ENCODE measurements at places on chromosomes 12 and 14. TPM values are rescaled to one million over a fixed set of nuclear protein-coding genes. Genes with fewer than 3 reads are reported as not detected.

DNA sequence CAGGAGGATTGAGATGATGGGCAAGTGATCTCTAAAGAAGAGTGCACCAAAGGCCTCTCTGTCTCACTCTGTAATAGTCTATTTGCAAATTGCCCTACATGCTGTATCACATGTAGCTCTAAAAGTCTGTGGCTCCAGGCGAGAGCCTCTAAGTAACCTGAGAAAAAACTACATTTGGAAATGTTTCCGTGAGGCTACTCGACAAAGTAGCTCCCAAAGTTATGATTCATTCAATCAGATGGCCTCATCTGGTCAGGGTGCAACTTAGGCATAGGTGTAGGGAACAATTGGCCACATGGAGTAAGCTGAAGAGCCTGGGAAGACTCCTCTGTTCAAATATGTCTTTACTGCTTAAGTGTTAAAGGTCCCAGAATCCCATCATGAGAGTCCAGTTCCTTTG lies 155.4 kb upstream of the PLEKHG7 start:
- H3K36me3 ChIP-seq: no peaks in the 10 kb centered on the region
- no peak for DNase-seq
- no peak overlapping the region for H3K4me3 ChIP-seq
- no peaks in the 10 kb centered on the region for H3K27me3 ChIP-seq
- peaks cover 2% of the 10 kb centered on the region for H3K4me1 ChIP-seq
- H3K27ac ChIP-seq: no peak overlapping the region

- DNase-seq: no peak
- no peaks in the 10 kb centered on the region for H3K36me3 ChIP-seq
- H3K4me1 ChIP-seq: peaks cover 63% of the 10 kb centered on the region
- peak overlapping the region; percentile 79 for H3K27ac ChIP-seq
Observed at GRCh38 chr12:1662761-1663439, 28.0 kb upstream of the ADIPOR2 start.

DNA sequence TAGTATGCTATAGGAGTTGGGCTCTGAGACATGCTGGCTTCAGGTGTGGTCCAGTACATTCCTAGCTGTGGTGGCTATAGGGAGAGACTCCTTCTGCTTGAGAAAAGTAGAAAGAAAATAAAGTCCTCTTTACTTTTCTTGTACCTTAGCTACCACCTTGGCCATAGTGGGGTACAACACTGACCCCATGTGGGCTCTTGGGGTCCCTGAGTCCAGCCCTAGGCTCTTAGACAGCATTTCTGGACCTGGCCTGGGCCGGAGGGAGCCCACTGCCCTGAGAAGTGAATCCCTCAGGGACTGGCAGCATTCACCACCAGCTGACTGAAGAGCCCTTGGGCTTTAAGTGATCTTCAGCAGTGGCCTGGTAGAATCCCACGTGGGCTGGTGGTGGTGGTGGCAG lies 143.1 kb downstream of the SYT10 start:
- no peak overlapping the region for H3K27ac ChIP-seq
- no peaks in the 10 kb centered on the region for H3K36me3 ChIP-seq
- DNase-seq: no peak

DNA sequence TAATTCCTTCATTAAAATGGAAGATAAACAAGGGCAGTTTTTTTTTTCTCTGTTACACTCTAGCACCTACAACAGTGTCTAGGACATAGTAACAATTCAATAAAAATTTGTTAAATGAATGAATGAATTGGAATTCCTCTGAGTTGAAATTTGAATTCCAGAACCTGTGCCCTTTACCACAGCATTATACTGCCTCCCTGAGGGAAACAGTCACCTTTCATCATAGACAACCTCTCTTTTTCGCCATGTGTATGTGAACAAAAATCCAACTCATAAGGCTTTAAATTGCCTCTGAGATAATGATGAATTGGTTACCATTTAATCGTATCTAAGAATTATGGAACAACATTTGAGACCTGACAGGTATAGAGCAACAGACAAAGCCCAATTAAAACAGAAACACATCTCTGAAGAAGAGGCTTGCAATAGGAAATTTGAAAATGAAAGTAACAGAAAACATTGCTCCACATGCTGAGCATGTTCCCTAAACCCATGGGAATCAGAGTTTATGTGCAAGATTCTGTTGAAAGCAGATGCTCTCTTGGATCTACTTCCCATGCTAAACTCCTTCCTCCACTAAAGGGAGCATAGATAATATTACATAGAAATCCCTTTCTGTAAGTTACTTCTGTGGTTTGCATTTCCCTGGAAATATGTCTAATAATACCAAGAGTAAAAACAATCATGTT lies 657.8 kb downstream of the GALC start:
- H3K4me1 ChIP-seq: peaks cover 6% of the 10 kb centered on the region
- no peaks in the 10 kb centered on the region for H3K36me3 ChIP-seq
- H3K27ac ChIP-seq: no peak overlapping the region
- DNase-seq: no peak
- H3K27me3 ChIP-seq: no peaks in the 10 kb centered on the region

- no peak overlapping the region for H3K27ac ChIP-seq
- H3K36me3 ChIP-seq: peaks cover 37% of the 10 kb centered on the region
- H3K4me3 ChIP-seq: no peak overlapping the region
- DNase-seq: no peak
- no peaks in the 10 kb centered on the region for H3K4me1 ChIP-seq
Observed at GRCh38 chr12:95054206-95054605, 19.2 kb downstream of the NR2C1 start.

DNA sequence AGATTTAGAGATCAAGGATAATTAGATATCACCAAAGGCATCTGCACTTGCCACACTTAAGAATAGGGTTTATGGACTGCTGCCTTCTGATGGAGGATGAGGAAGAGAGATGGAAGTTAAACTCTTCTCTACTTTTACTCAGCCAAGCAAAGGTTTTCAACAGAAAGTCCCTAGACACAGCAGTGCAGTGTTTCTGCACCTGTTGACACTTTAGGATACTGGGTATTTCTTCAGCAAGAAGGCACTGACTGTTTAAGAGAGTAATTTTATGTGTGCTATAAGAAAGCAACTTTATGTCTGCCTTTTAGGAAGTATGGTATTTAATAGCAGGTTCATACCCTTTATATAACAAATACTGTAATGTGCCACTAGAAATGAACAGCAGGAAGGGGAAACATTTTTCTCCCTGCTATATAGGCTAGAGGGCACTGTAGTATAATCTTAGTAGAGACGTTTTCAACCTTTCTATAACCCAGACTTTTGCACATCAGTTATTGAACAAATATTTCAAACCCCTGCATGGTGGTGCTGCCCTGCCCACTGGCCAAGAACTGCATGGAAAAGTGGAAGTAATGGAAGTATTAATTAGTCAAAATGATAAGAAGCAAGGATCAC lies 225.0 kb upstream of the GRIP1 start:
- H3K27me3 ChIP-seq: no peaks in the 10 kb centered on the region
- peaks cover 7% of the 10 kb centered on the region for H3K4me1 ChIP-seq
- no peak overlapping the region for H3K4me3 ChIP-seq
- H3K36me3 ChIP-seq: no peaks in the 10 kb centered on the region

GRCh38 chr12:68853396-68854077 lies 45.6 kb downstream of the MDM2 start:
- no peak overlapping the region for H3K4me3 ChIP-seq
- H3K36me3 ChIP-seq: no peaks in the 10 kb centered on the region
- DNase-seq: no peak
- H3K4me1 ChIP-seq: no peaks in the 10 kb centered on the region
- H3K27ac ChIP-seq: no peak overlapping the region

- H3K4me1 ChIP-seq: no peaks in the 10 kb centered on the region
- H3K36me3 ChIP-seq: no peaks in the 10 kb centered on the region
- H3K4me3 ChIP-seq: no peak overlapping the region
- H3K27me3 ChIP-seq: no peaks in the 10 kb centered on the region
- DNase-seq: no peak
Observed at GRCh38 chr14:84042992-84043391, 1487.0 kb upstream of the FLRT2 start.

DNA sequence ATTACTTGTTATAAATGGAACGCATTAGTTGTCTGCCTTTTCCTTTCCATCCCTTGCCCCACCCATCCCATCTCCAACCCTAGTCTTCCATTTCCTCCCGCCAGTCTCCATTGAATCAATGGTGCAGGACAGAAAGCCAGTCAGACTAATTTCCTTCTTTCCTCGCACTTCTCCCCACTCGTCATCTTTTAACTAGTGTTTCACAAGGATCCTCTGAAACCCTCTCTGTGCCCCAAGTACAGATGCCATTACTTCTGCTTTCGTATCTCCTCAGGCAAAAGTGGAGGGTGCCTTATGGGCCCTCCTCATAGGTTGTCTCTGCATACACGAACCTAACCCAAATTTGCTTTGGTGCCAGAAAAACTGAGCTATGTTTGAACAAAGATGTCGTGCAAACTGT lies 4.2 kb downstream of the DAZAP2 start:
- H3K27ac ChIP-seq: no peak overlapping the region
- DNase-seq: no peak
- H3K4me1 ChIP-seq: peaks cover 29% of the 10 kb centered on the region
- peaks cover 24% of the 10 kb centered on the region for H3K36me3 ChIP-seq

- H3K36me3 ChIP-seq: peaks cover 36% of the 10 kb centered on the region
- H3K27me3 ChIP-seq: no peaks in the 10 kb centered on the region
- no peak overlapping the region for H3K27ac ChIP-seq
- peaks cover 20% of the 10 kb centered on the region for H3K4me1 ChIP-seq
- DNase-seq: no peak
- H3K4me3 ChIP-seq: no peak overlapping the region
Observed at GRCh38 chr12:113322343-113322742, 12.6 kb downstream of the SLC8B1 start.

TAS2R31 gene
- total RNA-seq: 4.9 TPM

CIROP gene
- total RNA-seq: not detected

SLC17A8 gene
- not detected for total RNA-seq

TGM1 gene
- total RNA-seq: 2.1 TPM

PTCSC3 gene
- total RNA-seq: not detected

KRT73 gene
- not detected for total RNA-seq

OTX2 gene
- not detected for total RNA-seq

Measured in osteocyte (in vitro differentiated cells).